Fibroblast of the aortic adventitia (primary cell): ENCODE measurements at places on chromosomes 6 and 20. TPM values are rescaled to one million over a fixed set of nuclear protein-coding genes. Genes with fewer than 3 reads are reported as not detected.

Gene MYT1
- not detected in 2 replicates for total RNA-seq

DNA sequence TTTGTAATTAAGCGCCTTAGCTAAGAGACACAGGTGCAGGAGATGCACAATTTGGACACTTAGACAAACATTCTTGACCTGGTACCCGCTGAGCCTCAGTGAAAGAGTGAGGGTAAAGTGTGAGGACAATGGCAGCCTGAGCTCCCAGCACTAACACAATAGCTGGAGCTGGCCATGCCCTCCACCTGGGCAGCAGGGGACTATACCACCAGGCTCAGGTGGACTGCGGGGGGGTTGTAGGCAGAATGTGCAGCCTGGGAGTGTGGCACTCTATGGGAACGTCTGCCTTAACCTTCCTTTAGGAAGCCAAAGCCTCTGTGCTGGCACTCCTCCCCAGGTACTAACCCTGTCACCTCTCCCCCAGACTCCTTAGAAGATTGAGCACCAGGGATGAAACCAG, 23.6 kb downstream of the PRKN start:
- DNase-seq, result no peak

GRCh38 chr20:42686057-42686456, 503.6 kb downstream of the PTPRT start:
- no peak for DNase-seq

DNA sequence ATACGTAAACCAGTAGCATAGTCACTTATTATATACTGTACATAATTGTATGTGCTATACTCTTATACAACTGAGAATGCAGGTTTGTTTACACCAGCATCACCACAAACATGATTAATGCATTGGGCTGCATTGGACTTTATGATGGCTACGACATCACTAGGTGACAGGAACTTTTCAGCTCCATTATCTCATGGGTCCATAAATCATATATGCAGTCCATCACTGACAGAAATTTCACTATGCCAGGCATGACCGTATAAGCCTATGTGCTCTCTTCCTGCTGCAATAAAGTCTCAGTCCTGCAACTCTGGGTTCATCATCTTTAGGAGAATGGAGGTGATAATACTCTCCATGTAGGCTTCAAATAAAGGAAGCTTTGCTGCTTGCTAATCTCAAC, 45.4 kb downstream of the ALDH5A1 start:
- DNase-seq, result no peak

DNA sequence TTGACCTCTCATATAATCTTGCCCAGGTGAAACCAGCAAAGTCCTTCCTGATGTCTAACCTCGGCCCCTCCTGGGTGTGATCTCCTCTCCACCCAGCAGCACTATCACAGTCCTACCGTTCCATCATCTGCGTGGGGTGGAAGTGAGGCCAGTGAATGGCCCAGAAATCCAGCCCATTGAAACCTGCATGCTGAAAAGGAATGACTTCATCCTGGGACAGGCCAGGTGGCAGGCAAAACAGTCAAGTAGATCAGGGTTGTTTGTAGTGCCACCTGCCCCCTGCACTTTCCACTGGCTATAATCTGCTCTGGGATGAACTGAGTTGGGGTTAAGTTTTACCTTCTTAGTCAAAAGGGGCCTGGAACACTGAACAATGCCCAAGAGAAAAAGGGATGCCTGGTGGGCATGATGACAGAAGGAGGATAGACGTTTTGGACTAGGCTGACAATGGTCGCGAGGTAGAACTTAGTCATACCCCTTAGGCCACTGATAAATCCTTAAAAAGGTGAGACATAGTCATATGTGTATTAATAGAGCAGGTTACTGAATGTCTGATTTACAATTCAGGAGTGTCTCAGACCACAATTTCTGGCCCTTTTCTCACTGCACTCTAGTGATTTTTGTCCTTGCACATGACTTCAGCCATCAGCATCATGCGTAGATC, 8.1 kb upstream of the HSP90AB1 start:
- DNase-seq, result no peak

DNA sequence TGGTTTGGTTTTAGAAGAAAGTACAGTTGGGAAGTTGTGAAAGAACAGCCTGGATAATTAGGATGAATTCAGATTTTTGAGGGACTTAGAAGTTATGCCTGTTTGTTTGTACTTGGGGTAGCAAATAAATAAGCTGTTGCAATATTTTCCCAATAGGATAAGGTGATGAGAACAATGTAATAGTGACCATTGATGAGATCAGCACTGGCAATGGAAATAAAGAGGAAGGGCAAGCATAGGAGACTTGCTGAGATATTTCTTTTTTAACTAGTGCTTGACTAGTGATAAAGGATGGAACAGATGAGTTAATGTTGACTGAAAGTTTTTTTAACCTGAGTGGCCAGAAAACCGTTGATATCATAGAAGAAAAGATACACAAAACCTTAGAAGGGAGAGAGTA, 498.8 kb downstream of the CDKAL1 start:
- DNase-seq, result no peak
